Type B pancreatic cell (in vitro differentiated cells): ENCODE measurements at places on chromosomes 11 and 22. TPM values are rescaled to one million over a fixed set of nuclear protein-coding genes. Genes with fewer than 3 reads are reported as not detected.

- peaks cover 4% of the 10 kb centered on the region for H3K4me1 ChIP-seq
- no peak overlapping the region for H3K4me3 ChIP-seq
Observed at GRCh38 chr22:45398214-45398613, 15.2 kb downstream of the SMC1B start.

DNA sequence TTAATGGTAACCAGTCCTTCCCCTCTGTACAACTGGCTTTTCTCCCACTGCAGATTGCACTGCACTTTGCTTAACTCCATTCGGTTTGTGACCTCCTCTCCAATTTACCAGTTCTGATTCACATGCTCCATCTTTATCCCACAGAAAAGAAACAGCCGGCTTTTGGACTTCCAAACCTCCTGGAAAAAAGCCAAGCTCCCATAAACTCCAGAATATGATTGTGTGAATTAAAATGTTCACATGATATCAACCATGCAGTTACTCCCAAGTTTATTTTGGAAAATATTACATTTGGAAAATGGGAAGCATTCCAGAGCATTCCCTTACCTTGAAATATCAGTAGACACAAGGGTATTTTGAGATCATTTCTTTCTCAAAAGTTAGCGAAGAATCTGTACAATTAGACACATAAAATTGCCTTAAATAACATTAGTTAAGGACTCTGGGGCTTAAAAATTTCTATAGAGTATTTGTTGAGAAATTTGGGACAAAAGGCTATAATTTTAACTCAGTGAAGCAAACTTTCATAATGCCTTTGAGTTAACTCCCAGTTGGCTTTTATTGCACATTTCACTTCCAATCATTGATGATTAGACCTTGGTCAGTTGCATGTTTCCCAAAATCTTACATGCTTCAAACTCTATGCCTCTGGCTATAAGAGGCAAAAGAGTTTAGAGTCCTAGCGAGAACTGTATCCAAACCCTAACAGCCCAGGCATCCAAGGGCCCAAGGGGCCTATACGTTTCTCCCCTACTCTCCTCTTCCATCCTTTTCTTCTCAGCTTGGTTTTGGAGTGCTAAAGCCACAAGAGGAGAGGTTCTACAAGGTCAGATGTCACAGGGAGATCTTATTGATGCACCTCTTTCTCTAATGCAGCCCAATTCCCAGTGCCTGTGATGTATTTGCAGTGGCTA, 23.6 kb upstream of the TMEM135 start:
- DNase-seq, result no peak
- H3K27ac ChIP-seq, result no peak overlapping the region
- no peaks in the 10 kb centered on the region for H3K27me3 ChIP-seq
- H3K4me3 ChIP-seq, result no peak overlapping the region
- H3K4me1 ChIP-seq, result peaks cover 11% of the 10 kb centered on the region

GRCh38 chr11:64150481-64151239, 15.3 kb downstream of the MACROD1 start:
- H3K4me1 ChIP-seq, result peaks cover 27% of the 10 kb centered on the region
- no peak overlapping the region for H3K4me3 ChIP-seq
- H3K27ac ChIP-seq, result no peak overlapping the region

GRCh38 chr22:43750751-43751150, 61.4 kb downstream of the EFCAB6 start:
- H3K27ac ChIP-seq, result no peak overlapping the region
- peaks cover 3% of the 10 kb centered on the region for H3K36me3 ChIP-seq
- H3K4me1 ChIP-seq, result peaks cover 8% of the 10 kb centered on the region
- no peak overlapping the region for H3K4me3 ChIP-seq
- peaks cover 30% of the 10 kb centered on the region for H3K27me3 ChIP-seq
- DNase-seq, result no peak

GRCh38 chr11:32420937-32421901, 14.1 kb downstream of the WT1 start:
- H3K27ac ChIP-seq, result no peak overlapping the region
- H3K4me3 ChIP-seq, result no peak overlapping the region
- no peaks in the 10 kb centered on the region for H3K36me3 ChIP-seq
- peaks cover 88% of the 10 kb centered on the region for H3K27me3 ChIP-seq
- no peak for DNase-seq

DNA sequence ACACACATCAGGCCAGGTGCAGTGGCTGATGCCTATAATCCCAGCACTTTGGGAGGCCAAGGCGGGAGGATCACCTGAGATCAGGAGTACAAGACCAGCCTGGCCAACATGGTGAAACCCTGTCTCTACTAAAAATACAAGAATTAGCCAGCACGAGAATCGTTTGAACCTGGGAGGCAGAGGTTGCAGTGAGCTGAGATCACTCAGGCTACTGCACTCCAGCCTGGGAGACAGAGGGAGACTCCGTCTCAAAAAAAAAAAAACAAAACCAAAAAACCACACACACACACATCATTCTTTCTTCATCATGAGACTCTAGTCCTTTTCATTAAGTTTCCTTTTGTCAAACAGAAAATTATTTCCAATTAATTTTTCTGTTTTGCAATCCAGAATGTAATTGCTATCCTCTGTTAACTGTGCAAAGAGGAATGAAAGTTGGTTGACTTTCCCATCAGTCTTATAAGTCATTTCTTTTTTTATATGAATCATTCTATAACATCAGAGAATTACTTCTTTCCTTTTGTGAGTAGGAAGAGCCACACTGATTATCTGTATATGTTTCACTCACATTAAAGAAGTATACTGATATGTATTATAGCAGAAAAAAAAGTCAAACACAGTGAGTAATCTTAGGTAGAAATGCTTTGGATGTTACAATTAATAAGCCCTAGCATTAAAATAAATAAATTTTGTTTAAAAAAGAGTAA, 52.2 kb downstream of the HORMAD2 start:
- no peak overlapping the region for H3K4me3 ChIP-seq
- H3K4me1 ChIP-seq, result no peaks in the 10 kb centered on the region
- no peak for DNase-seq
- no peaks in the 10 kb centered on the region for H3K36me3 ChIP-seq
- H3K27ac ChIP-seq, result no peak overlapping the region

DNA sequence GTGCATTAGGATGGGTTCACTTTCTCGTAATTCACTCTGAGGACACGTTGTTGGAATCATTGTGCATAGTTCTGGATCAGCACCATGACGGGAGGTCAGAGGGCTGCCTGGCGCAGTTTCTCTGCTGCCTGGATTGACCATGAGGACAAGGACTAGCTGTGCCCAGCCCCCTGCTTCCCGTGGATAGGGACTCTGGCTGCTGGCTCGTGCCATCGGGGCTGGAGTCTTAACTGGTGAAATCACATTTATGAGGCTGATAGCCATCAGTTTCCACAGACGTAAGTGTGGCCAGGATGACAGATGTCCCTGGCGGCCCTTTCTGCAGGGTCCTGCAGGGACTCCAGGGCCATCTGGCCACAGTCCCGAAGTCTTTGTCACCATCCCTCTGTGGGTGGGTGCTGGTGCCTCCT, 24.1 kb upstream of the GRAMD4 start:
- H3K4me1 ChIP-seq, result peaks cover 23% of the 10 kb centered on the region
- peak overlapping the region; percentile 91 for H3K27ac ChIP-seq
- H3K27me3 ChIP-seq, result no peaks in the 10 kb centered on the region
- no peaks in the 10 kb centered on the region for H3K36me3 ChIP-seq
- H3K4me3 ChIP-seq, result no peak overlapping the region

DNA sequence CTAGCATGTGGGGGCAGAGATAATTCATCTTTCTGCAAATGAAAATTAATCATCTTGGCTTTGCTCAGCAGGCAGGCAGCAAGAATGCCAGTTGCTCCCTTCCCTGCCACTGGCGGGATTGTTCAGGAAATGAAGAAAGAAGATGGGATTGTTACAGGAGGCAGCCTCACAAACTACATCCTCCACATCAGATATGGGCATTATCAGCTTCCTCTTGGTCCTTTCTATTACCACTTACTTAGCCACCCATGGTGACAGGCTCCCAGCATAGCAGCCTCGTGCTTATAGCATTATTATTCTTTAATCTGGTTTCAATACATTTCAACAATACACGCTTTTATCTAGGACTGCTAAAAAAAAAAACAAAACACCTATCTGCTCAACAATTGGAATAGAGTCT, 461.6 kb upstream of the ISX start:
- no peaks in the 10 kb centered on the region for H3K4me1 ChIP-seq
- H3K36me3 ChIP-seq, result no peaks in the 10 kb centered on the region
- H3K27ac ChIP-seq, result no peak overlapping the region
- H3K4me3 ChIP-seq, result no peak overlapping the region

- peaks cover 26% of the 10 kb centered on the region for H3K27me3 ChIP-seq
- H3K36me3 ChIP-seq, result no peaks in the 10 kb centered on the region
- H3K4me3 ChIP-seq, result no peak overlapping the region
- H3K27ac ChIP-seq, result no peak overlapping the region
- DNase-seq, result no peak
Observed at GRCh38 chr22:37138849-37139561, 10.7 kb downstream of the IL2RB start.

DNA sequence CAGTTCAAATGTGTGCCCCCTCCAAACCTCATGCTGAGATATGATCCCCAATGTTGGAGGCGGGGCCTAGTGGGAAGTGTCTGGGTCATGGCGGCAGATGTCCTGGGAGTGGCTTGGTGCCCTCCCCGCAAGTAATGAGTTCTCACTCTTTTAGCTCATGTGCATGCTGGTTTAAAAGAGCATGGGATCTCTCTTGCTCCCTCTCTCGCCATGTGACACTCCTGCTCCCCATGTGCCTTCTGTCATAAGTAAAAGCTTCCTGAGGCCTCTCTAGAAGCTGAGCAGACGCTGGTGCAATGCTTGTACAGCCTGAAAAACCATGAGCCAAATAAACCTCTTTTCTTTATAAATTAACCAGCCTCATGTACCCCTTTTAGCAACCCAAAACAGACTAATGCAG, 98.8 kb downstream of the SGSM3 start:
- H3K27me3 ChIP-seq, result no peaks in the 10 kb centered on the region
- DNase-seq, result no peak
- no peak overlapping the region for H3K27ac ChIP-seq
- H3K4me1 ChIP-seq, result peaks cover 4% of the 10 kb centered on the region

Gene DSCAML1
- 5.8 and 9.8 TPM in 2 replicates for total RNA-seq

Gene PTPRCAP
- total RNA-seq, result 1.1 and 2.0 TPM in 2 replicates

Gene OR52N4
- not detected in 2 replicates for total RNA-seq

Gene SPECC1L
- total RNA-seq, result 68.7 and 89.0 TPM in 2 replicates
